ENCODE measurements at places on chromosomes 13 and 19.

GRCh38 chr19:4707956-4708650, 15.5 kb downstream of the DPP9 start:
- no peak for DNase-seq

DNA sequence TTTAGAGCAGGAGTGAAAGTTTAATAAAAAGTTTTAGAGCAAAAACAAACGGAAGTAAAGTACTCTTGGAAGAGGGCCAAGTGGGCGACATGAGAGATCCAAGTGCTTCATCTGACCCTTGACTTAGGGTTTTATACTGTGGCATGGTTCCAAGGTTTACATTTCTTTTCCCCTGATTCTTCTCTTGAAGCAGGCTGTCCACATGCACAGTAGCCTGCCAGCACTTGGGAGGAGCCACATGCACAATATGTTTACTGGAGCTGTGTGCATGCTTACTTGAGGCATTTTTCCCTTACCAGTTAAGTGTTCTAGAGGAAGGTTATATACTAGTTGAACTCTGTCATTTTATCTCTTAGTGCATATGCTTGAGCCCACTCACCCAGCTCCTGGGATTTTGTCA, 295.6 kb downstream of the TBC1D4 start:
- no peak for DNase-seq

- DNase-seq, result no peak
Measured at GRCh38 chr13:35764326-35765015, 288.0 kb upstream of the MAB21L1 start.

GRCh38 chr13:28338006-28338574, 156.8 kb downstream of the FLT1 start:
- DNase-seq, result no peak

GRCh38 chr19:54160182-54160811, 776 bp upstream of the LENG1 start:
- DNase-seq, result no peak

- DNase-seq, result no peak
Measured at GRCh38 chr13:79485014-79485811, 4.3 kb downstream of the NDFIP2 start.
